ENCODE measurements at places on chromosomes 7 and 10.
A peak's percentile ranks its signal among the peaks of the same experiment; 100 is the strongest.

- H3K36me3 ChIP-seq: peaks cover 9% of the 10 kb centered on the region
- DNase-seq: no peak
- no peak overlapping the region for H3K27ac ChIP-seq
- H3K4me3 ChIP-seq: no peak overlapping the region
Measured at GRCh38 chr7:1843921-1844335, 173.9 kb downstream of the ELFN1 start.

DNA sequence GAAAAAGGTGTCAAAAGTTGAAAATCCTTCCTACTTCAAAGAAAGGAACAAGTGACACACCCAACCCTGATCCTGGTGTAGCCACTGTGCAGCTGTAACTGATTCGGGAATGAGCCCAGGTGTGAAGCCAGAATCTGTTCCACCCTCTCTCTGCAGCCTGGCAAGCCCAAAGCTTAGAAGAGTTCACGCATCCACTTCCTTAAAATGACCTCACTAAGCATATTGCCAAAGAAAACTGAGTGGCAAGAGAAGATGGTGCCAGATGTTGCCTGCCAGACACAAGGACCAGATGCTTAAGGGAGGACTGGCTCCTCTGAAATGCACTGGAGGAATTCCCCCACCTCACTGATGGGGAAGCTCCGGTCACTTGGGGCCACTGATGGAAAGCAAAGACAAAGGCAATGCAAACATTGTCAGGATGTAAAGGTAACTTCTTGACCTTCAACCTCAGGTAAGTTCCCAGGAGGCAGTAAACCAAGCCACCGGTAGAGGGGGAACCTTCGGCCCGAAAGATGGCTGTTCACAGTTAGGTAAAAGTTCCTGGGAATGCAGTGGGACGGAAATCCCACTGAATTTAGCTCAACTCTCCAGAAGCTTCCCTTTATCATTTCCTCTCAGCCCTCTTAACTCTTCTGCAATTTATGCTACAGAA lies 554.9 kb downstream of the KCNMA1 start:
- no peaks in the 10 kb centered on the region for H3K27me3 ChIP-seq
- peak overlapping the region; percentile 16 for H3K27ac ChIP-seq
- H3K4me3 ChIP-seq: no peak overlapping the region
- DNase-seq: no peak
- H3K4me1 ChIP-seq: peaks cover 20% of the 10 kb centered on the region

DNA sequence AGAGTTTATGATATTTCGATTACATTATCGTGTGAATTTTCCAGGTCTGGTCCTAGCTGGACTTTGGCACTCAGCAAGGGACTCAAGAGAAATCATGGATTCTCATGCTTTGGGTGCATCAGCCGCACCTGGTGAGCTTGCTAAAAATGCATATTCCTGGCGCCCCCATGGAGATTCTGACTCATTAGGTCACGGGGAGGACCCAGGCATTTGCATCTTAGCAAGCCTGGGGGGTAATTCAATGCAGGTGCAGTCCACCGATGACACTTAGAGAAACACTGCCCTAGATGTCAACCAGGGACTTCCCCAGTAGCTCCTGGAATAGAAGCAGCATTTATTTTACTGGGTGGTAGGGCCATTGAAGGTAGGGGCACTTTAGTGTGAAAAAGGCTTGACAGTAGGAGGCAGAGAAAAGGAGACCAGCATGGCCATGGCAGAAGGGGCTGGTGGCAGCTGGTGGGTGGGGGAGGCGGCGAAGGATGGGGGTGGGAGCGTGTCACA lies 29.9 kb upstream of the PDCD4 start:
- no peak for DNase-seq
- no peak overlapping the region for H3K27ac ChIP-seq
- no peaks in the 10 kb centered on the region for H3K27me3 ChIP-seq
- peaks cover 79% of the 10 kb centered on the region for H3K4me1 ChIP-seq
- no peak overlapping the region for H3K4me3 ChIP-seq
- H3K36me3 ChIP-seq: no peaks in the 10 kb centered on the region

DNA sequence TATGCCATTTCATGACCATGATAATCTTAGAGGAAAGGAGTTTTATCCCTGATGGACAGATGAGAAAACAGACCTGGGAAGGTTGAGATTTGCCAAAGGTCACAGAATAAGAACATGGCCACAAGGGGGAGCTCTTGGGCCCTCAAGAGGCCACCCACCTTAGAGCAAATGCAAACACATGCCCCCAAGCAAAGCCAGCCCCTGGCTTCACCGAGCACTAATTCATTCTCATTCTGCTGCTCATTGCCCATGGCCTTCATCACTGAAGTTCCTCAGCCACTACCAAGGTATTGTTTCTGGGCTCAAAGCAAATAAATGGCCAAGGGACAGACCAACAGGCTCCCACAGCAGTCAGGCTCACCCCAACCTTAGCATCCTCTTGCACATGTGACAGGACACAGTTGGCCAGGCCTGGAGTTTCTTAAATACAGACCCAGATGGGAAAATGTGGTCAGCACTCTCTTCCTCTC lies 44.2 kb downstream of the PDLIM1 start:
- H3K4me1 ChIP-seq: peaks cover 18% of the 10 kb centered on the region
- no peak overlapping the region for H3K27ac ChIP-seq
- no peaks in the 10 kb centered on the region for H3K27me3 ChIP-seq
- peak; percentile 85 for DNase-seq
- H3K4me3 ChIP-seq: no peak overlapping the region

DNA sequence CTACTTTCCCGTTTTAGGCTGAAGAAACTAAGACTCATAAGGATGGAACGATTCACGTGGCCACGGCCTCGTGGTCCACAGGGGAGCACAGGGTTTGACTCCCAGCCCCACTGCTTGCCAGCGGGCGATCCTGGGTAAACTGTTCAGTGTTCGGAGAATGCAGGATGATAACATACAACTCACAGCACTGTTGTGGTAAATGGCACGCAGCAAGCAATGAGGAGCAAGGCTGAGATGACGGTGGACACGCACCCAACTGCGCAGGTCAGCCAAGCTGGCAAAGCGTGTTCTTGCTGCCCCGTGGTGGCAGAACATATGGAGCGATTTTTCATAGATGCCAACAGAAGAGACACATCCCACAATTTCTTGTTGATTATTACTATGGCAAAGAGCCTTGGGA lies 272.7 kb downstream of the DNAJB6 start:
- peaks cover 9% of the 10 kb centered on the region for H3K4me1 ChIP-seq
- H3K27ac ChIP-seq: no peak overlapping the region
- no peaks in the 10 kb centered on the region for H3K36me3 ChIP-seq
- H3K27me3 ChIP-seq: peaks cover 7% of the 10 kb centered on the region
- H3K4me3 ChIP-seq: no peak overlapping the region

- DNase-seq: no peak
- H3K4me1 ChIP-seq: peaks cover 51% of the 10 kb centered on the region
- no peaks in the 10 kb centered on the region for H3K27me3 ChIP-seq
- H3K27ac ChIP-seq: no peak overlapping the region
- H3K4me3 ChIP-seq: no peak overlapping the region
Measured at GRCh38 chr10:32349968-32350738, 3.2 kb upstream of the EPC1 start.

GRCh38 chr7:101114492-101114891 lies 12.4 kb upstream of the SERPINE1 start:
- no peak overlapping the region for H3K27ac ChIP-seq
- DNase-seq: no peak
- no peaks in the 10 kb centered on the region for H3K27me3 ChIP-seq
- peaks cover 4% of the 10 kb centered on the region for H3K4me1 ChIP-seq

- H3K4me3 ChIP-seq: no peak overlapping the region
- DNase-seq: no peak
- H3K36me3 ChIP-seq: peaks cover 25% of the 10 kb centered on the region
- H3K4me1 ChIP-seq: peaks cover 9% of the 10 kb centered on the region
- no peak overlapping the region for H3K27ac ChIP-seq
- no peaks in the 10 kb centered on the region for H3K27me3 ChIP-seq
Measured at GRCh38 chr10:122391875-122392274, 17.4 kb downstream of the PLEKHA1 start.

- no peaks in the 10 kb centered on the region for H3K27me3 ChIP-seq
- no peak overlapping the region for H3K4me3 ChIP-seq
- no peak for DNase-seq
Measured at GRCh38 chr7:155769701-155770100, 42.6 kb downstream of the SHH start.

DNA sequence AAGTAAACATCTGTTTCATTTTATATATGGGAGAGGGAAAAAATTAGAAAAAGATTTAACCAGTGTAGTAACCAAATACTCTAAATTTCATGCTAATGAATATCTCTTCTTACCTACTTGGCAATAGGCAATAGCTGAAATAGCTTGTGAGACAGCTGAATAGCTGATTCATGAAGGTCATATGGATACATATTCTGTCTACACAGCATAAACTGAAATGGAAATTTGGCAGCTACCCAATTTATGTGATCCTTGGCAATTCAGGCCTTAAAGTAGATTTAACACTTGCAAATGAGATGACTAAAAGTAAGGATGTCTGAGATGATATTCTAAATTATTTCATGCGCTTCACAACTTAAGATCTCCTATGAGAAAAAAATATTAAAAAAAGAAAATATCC lies 261.2 kb upstream of the SEMA3A start:
- no peak overlapping the region for H3K27ac ChIP-seq
- no peaks in the 10 kb centered on the region for H3K4me1 ChIP-seq
- H3K4me3 ChIP-seq: no peak overlapping the region
- DNase-seq: no peak
- H3K36me3 ChIP-seq: no peaks in the 10 kb centered on the region

DNA sequence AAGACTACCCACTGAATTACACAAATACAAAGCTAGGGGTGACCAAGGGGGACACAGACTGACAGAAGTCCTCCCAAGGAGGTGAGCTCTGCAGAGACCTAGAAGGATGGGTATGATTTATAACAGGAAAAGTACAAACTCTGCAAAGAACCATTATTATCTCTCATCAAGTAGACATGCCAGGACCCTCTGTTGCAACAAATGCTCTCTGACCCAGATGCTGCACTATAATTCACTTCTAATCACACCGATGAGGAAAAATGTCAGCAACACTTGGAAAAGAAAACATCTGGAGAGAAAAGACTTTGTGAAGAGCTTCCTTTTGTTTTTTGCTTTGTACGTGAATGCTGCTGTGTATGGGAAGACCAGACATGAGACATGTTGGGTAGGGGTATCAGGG lies 178.3 kb upstream of the PDE1C start:
- no peak overlapping the region for H3K4me3 ChIP-seq
- DNase-seq: no peak
- H3K27me3 ChIP-seq: peaks cover 2% of the 10 kb centered on the region
- H3K27ac ChIP-seq: no peak overlapping the region
- no peaks in the 10 kb centered on the region for H3K4me1 ChIP-seq

- peaks cover 8% of the 10 kb centered on the region for H3K4me1 ChIP-seq
- no peaks in the 10 kb centered on the region for H3K27me3 ChIP-seq
- no peak overlapping the region for H3K4me3 ChIP-seq
- no peaks in the 10 kb centered on the region for H3K36me3 ChIP-seq
Measured at GRCh38 chr7:13852281-13852968, 137.0 kb downstream of the ETV1 start.

DNA sequence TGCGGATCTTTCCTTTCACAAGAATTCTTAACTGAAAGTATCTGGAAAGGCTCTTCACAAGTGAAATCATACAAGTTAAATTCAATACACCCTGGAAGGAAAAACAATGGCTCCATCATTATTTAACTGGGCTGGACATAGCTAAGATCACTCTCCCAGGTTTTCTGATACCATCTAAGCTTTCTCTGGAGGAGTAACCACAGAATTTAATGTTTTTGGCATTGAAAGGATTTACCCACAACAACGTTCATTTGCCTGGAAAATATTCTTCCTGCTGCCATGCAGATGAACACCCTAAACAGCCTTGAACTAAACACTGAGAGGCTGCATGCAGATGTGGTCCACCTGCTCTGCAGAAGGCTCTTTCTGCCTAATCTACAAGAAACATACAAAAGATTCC lies 4.3 kb downstream of the NEBL start:
- no peak for DNase-seq
- H3K27me3 ChIP-seq: no peaks in the 10 kb centered on the region
- no peak overlapping the region for H3K4me3 ChIP-seq
- no peak overlapping the region for H3K27ac ChIP-seq

DNA sequence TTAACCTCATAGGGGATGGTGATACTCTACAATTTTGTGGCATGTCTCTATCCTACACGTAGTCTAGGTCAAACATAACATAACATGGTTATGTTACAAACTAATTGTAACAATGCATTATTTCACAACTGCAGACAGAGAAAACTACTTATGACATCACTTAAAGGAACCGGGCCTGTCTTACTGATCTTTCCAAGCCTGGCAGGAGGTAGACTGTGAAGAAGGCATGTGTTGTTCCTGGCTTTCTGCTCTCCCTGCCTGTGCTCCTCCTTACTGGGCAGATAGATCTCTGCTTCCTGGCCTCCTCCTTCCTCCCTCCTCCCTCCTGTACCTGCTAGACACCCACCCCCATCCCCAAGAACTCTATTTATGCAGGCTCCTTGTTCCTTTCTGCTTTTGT lies 5.4 kb downstream of the CACNB2 start:
- H3K27me3 ChIP-seq: peaks cover 7% of the 10 kb centered on the region
- no peaks in the 10 kb centered on the region for H3K36me3 ChIP-seq
- H3K27ac ChIP-seq: no peak overlapping the region
- no peak overlapping the region for H3K4me3 ChIP-seq

DNA sequence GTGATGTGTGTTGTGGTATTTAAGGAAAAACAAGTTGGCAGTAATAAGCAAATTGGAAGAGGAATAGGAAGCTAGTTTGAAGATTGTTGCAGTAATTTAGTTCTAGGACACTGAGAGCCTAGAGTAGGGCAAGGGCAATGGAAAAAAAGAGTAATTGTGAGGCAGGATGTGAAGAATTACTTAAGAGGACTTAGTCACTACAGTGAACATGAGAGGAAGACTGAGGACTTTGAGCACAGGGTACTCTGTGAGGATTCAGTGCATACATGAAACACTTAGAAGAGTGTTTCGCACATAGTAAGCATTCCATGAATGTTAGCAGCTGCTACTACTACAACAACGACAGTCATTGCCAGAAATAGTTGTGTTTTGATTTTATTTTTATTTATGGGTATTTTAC lies 30.9 kb upstream of the DKK1 start:
- no peak overlapping the region for H3K4me3 ChIP-seq
- no peaks in the 10 kb centered on the region for H3K4me1 ChIP-seq
- no peak overlapping the region for H3K27ac ChIP-seq
- no peak for DNase-seq
- no peaks in the 10 kb centered on the region for H3K27me3 ChIP-seq
- no peaks in the 10 kb centered on the region for H3K36me3 ChIP-seq

DNA sequence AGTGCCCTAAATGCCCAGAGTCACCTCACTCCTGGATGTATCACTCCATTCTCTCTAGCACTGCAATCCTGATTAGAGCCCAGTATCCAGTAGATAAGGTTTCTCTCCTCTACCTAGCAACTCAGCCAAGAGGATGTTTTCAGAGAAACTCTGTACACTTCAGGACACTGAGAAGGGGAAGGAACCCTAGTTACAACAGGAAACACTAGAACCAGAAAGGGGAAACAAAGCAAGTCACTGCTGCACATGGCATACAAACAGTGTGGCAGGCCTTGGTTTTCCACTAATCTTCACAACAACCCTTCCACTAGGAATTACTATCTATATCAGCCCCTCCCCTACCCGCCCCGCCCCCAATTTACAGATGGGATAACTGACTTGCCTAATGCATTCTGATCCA lies 1.6 kb downstream of the FAM204A start:
- peaks cover 33% of the 10 kb centered on the region for H3K4me1 ChIP-seq
- no peak overlapping the region for H3K4me3 ChIP-seq
- no peak for DNase-seq
- H3K27me3 ChIP-seq: no peaks in the 10 kb centered on the region

GRCh38 chr7:85070967-85071628 lies 115.8 kb downstream of the SEMA3D start:
- H3K4me3 ChIP-seq: no peak overlapping the region
- no peak for DNase-seq
- H3K27me3 ChIP-seq: no peaks in the 10 kb centered on the region
- no peak overlapping the region for H3K27ac ChIP-seq
